ENCODE measurements at places on chromosomes 5 and 9.

DNA sequence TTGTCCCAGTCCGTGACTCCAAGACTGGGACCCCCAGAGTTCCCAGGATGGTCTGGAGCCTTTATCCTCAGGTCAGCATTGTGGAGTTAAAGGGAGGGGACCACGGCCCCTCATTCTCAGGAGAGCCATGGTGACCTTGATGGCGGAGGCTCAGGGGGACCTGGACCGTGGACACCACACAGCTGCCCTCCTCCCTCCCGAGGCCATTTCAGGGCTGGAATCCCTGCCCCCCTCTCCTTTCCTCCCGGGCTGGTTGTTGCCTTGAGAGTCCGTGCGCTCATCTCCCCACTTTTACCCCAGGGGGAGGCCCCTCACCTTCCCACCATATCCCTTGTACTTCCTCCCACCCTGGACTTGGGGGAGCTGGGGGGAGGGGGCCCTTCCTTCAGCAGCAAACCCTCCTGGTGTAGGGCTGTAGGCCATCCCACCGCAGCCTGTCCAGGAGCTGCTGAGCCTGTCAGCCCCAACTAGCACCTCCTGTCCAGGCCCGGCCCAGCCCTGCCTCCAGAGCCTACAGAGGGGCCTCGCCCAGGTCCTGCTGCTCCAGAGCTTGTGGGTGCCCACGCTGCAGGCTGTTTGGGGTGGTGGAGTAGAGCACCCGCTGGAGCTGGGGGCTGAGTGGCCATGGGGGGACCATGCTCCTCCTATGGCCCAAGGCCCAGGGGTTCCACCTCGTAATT lies 14.3 kb upstream of the AJM1 start:
- no peak for DNase-seq

DNA sequence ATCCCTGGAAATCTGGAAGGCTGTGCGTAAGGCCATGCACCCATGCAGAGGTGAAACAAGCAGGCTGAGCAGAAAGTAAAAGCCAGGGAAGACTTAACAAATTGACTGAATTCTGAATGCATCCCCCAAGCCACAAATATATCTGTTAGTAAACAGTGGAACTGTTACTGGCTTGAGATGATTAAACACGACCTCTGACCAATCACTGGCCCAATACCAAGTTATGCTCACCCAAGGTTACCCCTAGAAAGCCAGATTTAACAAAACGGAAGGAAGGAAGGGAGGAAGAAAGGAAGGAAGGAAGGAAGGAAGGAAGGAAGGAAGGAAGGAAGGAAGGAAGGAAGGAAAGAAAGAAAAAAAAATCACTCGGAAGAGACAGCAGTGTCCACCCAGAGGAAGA lies 215.8 kb upstream of the CCNG1 start:
- DNase-seq = no peak

DNA sequence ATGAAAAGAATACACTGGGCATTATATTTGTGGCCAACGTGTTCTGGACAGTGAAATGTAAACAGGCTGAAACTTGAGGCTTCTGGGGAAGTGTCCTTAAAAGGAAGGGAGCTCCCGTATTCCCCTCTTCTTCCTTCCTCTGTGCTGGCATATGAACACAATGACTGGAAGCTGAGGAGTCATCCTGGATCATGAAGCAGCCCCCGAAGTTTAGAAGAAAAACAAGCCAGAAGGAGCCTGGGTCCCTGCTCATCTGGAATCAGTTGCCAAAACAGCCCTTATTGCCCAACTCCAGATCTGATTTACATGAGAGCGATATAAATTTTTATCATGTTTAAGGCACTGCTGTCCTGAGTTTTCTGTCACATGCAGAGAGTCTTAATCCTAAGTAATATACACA lies 65.4 kb upstream of the SLC1A1 start:
- DNase-seq = no peak

DNA sequence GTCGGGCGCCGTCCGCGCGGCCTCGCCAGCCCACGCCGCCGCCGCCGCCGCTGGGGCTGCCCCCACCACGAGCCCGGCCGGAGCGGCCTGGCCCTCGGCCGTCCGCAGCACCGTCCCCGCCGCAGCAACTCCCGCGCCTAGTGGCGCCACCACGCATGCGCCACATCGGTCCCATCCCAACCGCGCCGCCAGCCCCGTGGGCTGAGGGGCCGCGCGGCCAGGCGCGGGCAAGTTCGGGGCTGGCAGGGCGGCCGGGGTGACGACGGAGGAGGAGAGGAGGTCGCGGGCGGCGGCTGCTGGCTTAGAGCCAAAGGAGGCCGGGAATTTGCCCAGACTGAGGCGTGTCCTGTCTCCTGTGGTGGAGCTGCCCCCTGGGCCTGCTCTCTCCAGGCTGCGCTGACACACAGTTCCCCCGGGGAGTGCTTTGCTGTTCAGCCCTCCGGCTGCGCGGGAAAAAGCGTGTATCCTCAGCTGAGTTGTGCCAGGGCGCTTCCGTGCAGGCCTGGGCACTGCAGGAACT lies at the start of gene TUSC1:
Gene TUSC1 (minus strand): TSS at position 298 of the 520 bp plus-strand sequence. CDS start 132 bp downstream, at position 166.
- no peak for DNase-seq

DNA sequence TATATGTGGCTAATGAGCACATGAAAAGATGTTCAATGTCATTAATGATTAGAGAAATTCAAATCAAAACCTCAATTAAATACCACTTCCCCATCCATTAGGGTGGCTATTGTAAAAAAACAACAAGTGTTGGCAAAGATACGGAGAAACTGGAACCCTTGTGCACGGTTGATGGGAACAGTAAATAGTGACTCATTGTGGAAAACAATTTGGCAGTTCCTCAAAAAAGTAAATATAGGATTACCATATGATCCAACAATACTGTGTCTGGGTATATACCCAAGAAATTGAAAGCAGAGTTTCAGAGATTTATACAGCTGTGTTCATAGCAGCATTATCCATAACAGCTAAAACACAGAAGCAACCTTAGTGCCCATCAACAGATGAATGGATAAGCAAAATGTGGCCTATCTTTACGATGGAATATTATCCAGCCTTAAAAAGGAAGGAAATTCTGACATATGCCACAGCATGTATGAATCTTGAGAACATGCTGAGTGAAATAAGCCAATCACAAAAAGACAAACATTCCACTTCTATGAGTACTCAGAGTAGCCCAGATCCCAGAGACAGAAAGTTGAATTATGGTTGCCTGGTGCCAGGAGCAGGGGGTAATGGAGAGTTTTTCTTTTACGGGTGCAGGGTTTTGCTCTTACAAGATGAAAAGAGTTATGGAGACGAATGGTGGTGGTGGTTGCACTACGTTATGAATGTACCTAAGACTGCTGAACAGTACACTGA lies 41.4 kb upstream of the LRRC14B start:
- DNase-seq = no peak

- DNase-seq = no peak
Observed at GRCh38 chr9:75974016-75974766, 83.7 kb downstream of the PCSK5 start.

GRCh38 chr5:83149671-83150070 lies 72.3 kb downstream of the XRCC4 start:
- no peak for DNase-seq

- no peak for DNase-seq
Observed at GRCh38 chr9:76835571-76836283, 70.2 kb downstream of the PRUNE2 start.

- no peak for DNase-seq
Observed at GRCh38 chr5:79512471-79513307, 1.2 kb downstream of the HOMER1 start.

DNA sequence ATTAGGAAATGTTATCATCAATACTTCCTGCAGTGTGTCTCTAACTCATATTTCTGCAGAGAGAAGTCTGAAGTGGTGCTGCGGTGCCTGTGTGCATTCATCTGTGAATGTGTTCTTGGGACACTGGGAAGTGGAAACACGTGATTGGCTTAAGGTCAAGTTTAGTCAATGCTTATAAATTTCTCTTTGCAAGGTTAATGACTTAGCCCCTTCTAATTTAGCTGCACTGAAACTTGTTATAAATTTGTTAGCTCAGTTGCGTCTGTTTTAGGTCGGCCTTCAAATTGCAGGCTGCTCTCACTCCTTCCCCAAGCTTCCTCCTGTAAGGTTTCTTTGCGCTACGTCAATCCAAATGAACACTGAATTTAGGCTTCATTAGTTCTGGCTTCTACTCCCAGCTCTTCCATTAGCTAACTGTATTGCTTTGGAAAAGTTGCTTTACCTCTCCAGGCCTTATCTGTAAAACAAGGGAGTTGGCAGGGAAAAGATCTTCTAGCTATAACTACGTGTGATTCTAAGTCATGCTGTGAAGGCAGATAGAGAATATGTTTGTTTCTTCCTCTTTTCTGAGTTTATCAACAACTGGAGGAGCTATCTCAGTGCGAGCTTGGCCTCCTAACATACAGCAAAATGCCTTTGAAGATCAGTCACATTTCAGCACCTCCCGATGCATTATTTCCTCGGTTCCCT lies 341.8 kb downstream of the NFIB start:
- DNase-seq = no peak

DNA sequence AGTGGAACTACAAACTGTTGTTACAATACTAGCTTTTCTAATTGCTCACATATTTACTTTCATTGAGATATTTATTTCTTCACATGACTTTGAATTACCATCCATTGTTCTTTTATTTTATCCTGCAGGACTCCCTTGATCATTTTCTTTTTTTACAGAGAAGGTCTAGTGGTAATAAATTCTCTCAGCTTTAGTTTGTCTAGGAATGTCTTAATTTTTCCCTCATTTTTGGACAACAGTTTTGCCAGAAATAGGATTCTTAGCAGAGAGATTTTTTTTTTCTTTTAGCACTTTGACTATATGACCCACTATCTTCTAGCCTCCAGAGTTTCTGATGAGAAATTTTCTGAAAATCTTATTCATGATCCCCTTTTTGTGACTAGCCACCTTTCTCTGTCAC lies 47.3 kb upstream of the STARD4 start:
- DNase-seq = no peak

- DNase-seq = no peak
Observed at GRCh38 chr5:169811023-169811422, 169.3 kb downstream of the INSYN2B start.

GRCh38 chr5:108320231-108320630 lies 61.7 kb downstream of the FBXL17 start:
- no peak for DNase-seq

- no peak for DNase-seq
Observed at GRCh38 chr9:121222524-121223171, 21.0 kb upstream of the RAB14 start.

DNA sequence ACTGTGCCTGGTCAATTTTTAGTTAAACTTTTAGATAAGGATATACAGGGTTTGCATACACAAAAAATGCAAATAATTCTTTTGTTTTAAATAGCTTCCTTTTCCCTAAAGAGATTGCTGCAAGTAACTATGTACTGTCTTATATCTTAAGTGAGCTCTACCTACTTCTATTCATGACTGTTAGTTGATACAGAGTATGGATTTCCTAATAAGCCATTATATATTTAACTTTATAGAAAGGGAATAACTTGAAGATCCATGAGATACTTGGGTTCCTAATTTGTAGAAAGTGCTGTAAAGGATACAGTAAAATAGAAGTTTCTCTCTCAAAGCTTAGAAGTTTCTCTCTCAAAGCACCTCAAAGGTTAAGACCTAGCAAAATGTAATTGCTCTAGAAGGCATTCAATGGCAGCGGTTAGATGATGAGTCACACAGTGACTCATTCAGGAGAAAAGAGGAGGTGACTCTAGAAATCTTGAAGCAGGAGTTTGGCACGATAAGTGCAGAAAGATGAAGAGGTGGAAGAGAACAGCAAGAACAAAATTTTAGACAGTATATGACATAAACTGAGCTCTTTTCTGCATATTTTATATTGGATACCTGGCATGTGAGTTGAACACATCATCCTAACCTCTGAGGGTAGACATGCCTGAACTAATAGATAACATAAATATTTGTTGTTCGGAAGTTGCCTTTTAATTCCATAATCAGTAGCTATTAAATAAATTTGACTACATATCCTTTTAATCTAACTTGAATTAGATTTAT lies 5.5 kb upstream of the DNAJC21 start:
- peak; percentile 47 for DNase-seq

DNA sequence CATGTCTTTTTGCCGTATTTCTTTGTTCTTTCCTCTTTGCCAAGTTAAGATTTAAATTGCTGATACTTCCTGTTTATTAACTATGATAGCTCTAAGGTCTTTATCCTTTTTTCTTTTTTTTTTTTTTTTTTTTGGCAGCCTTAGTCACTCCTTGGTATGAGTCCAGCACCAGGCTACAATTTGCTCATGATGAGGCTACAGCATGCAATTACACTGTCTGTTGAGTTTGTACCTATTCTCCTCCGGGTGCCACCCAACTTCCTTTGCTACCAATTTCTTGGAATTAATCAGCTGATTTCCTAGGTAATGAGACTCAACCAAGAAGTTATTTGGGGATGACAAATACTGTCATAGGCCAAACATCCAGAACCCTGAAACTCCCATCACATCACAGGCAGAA lies 25.5 kb downstream of the ACTL7B start:
- no peak for DNase-seq

DNA sequence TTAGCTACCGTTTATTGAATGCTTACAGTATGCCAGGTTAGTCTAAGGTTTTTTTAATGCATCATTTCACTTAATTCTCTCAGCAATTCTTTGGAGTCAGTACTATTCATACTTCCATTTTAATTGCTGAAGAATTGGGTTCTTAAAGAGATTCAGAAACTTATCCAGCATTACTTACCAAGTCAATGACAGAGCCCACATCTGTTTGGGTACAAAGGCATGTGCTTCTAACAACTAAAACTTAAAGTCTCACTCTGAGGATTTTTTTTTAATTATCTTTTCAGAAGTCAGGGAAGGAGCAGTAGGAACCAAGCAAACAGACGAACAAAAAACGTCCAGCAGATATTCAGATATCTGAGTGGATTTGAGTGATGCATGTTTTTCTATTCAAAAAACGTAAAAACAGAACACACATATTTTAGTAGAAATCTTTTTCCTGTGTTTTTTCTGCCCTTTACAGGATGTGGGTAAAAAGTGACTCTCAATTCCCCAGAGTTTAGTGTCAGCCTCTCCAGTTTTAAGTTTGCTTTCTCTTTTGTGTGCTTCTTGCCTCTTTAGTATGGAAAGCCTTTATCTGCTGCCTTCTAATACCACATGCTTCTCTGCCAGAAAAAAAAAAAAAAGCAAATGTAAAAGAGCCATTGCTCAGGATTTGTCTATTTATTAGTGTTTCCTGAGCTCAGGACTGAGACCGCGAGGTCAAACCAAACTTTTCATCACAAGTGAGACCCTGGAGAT lies 118.0 kb downstream of the PRKACG start:
- no peak for DNase-seq

DNA sequence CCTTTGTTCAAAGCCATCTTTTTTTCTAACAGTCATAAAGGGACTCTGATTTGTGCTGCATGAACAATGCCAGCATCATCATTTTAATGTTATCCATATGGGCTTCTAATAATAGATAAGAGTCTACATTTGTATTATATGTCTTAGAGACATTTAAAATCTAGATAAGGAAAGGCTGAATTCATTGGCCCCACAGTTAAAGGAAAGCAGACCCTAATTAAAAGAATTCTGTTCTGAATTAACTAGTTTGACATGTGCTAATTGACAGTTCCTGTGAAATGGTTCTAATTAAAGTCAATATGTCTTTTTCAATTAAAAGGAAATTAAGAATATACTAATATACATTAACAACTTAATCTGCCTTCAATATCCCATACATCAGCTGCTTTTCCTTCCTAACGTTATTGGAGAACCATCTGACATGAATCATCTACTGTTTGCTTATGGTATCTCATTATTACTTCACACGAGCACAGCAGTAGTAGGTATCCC lies 104.7 kb downstream of the NR2F1-AS1 start:
- no peak for DNase-seq

- no peak for DNase-seq
Observed at GRCh38 chr5:162683284-162683683, 615.7 kb downstream of the GABRG2 start.

- no peak for DNase-seq
Observed at GRCh38 chr5:61010467-61011454, 65.8 kb downstream of the NDUFAF2 start.

Measured in SIG-M5 (cell line).